ENCODE measurements at places on chromosomes 12 and 14.

GRCh38 chr12:56682323-56682722 is 5.8 kb downstream of the PTGES3 start:
- DNase-seq: no peak

- DNase-seq: no peak
Observed at GRCh38 chr14:73935666-73936065, 14.2 kb downstream of the FAM161B start.

DNA sequence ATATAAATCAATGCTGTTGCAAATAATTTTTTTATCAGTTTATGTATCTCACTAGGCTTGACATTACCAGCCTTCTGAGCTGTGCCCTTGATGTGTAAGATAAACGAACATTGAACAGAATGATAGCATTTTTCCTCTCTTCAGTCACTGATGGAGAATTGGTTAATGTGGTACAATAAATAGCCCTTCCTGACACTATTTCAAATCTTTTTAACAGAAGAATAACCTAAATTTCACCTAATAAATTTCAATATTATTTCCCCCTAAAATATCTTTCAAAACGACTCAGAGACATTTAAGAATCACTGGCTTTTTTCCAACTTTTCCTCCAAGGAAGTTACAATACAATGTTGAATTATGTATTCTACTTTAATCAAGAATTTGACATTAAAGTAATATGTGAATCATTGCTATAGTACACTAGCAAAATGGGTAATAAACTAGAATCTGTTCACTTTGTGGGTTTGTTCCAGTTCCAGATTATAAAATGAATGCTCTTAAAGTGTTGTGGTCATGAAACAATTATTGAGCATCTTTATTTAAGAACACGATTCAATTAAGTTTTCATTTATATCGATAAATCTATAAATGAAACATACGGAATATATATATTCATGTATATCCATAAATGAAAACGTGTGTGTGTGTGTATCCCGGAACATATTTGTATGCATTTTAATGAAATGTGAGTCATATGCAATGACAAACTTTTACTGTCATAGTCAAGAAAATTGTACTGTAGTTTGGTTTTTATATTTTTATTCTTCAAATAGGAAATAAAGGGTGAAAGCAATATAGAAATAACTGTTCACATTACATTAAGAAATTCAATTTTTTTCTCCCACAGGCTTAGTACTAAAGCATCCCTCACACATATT is 2.5 kb upstream of the ATP2B1 start:
- DNase-seq: no peak

GRCh38 chr12:118637767-118638370 is 261.5 kb downstream of the SUDS3 start:
- DNase-seq: no peak

- DNase-seq: peak; percentile 56
Observed at GRCh38 chr14:75277008-75277814, 1.4 kb upstream of the FOS start.

Measured in naive thymus-derived CD4-positive, alpha-beta T cell (primary cell).